WTC11 (cell line): ENCODE measurements at places on chromosomes 16 and 17.

- H3K36me3 ChIP-seq, result no peaks in the 10 kb centered on the region
- no peaks in the 10 kb centered on the region; the same call in 1 of the 2 replicates for H3K27me3 ChIP-seq
- DNase-seq, result no peak
Observed at GRCh38 chr17:44589316-44590071, 32.2 kb downstream of the FZD2 start.

DNA sequence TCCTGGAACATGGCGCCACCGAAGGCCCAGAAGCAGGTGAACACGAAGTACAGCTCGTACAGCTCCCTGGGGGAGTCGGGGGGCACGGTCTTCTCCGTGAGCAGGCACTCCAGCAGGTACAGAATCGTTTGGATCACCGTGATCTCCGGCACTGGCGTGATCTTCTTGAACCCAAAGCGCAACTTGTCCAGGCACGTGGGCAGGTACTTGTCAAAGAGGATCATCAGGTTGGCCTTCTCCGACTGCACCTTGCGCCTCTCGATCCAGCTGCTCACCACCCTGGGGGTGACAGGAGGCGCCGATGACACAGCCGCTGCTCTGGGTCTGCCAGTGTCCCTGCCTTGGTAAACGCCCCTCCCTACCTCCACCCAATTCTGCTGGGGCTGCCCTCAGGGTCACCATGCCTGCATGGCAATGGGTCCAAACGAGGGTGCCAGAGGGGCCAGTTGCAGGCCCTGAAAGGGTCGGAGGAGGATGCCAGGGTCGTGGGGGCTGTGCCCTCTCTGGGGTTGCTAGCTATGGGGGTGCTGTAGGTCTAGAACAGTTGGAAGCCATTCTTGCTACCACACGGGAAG lies 90.9 kb downstream of the DNAH17 start:
- no peaks in the 10 kb centered on the region for H3K36me3 ChIP-seq
- peaks cover 8% of the 10 kb centered on the region for H3K4me1 ChIP-seq
- H3K27me3 ChIP-seq, result peaks cover 4% of the 10 kb centered on the region; the same call in 1 of the 2 replicates
- no peak overlapping the region for H3K4me3 ChIP-seq
- no peak overlapping the region; the same call in 1 of the 2 replicates for H3K27ac ChIP-seq

- H3K27me3 ChIP-seq, result no peaks in the 10 kb centered on the region
- H3K4me1 ChIP-seq, result peaks cover 78% of the 10 kb centered on the region
- peak; percentile 99 for DNase-seq
- peaks cover 27% of the 10 kb centered on the region for H3K36me3 ChIP-seq
- peak overlapping the region; percentile 98 for H3K27ac ChIP-seq
- peak overlapping the region; percentile 58 for H3K4me3 ChIP-seq
Observed at GRCh38 chr17:43530288-43531081, 15.7 kb downstream of the ETV4 start.

DNA sequence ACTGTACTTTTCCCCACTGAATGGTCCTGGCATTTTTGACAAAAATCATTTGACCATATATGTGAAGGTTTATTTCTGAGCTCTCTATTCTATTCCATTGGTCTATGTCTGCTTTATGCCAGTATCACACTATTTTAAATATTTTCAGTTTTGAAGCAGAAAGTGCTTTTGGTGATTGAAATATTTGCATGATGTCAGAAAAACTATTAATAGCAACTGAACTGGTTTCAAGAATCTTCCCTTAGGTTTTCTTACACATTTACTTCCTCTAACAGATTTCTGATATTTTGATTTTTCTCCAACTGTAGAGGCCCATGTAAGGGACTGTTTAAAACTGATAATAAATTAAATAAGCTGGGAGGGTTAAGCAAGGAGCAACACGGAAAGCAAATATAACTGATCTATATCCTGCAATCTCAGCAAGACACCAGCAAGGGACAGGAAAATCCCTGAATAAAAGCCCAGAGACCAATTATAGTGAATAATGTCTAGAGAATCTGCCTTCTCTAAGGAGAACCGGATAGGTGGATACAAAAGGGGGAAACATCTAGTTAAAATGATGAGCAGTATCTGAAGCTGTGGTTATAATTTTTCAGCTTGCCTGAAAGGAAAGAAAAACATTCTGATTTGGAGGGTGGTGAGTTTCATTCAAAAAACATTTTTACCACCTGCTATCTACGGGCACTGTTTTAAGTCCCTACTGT lies 80.9 kb upstream of the STAC2 start:
- no peak for DNase-seq
- no peaks in the 10 kb centered on the region for H3K36me3 ChIP-seq
- H3K27me3 ChIP-seq, result no peaks in the 10 kb centered on the region

DNA sequence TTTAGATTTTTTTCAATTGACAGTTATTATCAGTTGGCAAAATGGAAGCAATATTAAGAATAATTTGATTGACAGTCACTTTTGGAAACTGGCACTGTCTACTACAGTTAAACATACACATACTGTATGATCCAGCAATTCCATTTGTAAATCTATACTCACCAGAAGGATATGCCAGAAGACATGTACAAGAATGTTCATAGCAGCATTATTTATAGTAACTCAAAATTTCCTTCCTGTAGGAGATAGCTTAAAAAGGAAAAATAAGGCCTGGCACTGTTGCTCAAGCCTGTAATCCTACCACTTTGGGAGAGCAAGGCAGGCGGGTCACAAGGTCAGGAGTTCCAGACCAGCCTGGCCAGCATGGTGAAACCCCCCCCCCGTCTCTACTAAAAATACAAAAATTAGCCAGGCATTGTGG lies 89.3 kb downstream of the VMP1 start:
- no peaks in the 10 kb centered on the region for H3K27me3 ChIP-seq
- no peaks in the 10 kb centered on the region for H3K4me1 ChIP-seq
- H3K36me3 ChIP-seq, result no peaks in the 10 kb centered on the region
- no peak overlapping the region for H3K27ac ChIP-seq
- no peak for DNase-seq

- no peaks in the 10 kb centered on the region for H3K36me3 ChIP-seq
- H3K4me3 ChIP-seq, result no peak overlapping the region
- no peak overlapping the region for H3K27ac ChIP-seq
- DNase-seq, result no peak
Observed at GRCh38 chr16:51839727-51840462, 688.8 kb upstream of the SALL1 start.

- no peak for DNase-seq
- H3K4me1 ChIP-seq, result peaks cover 47% of the 10 kb centered on the region
- H3K4me3 ChIP-seq, result no peak overlapping the region
- peaks cover 4% of the 10 kb centered on the region; the same call in 1 of the 2 replicates for H3K27me3 ChIP-seq
- H3K36me3 ChIP-seq, result peaks cover 6% of the 10 kb centered on the region
- no peak overlapping the region for H3K27ac ChIP-seq
Observed at GRCh38 chr17:40562838-40563219, 2.4 kb downstream of the CCR7 start.

- no peak overlapping the region for H3K27ac ChIP-seq
- H3K4me3 ChIP-seq, result no peak overlapping the region
- DNase-seq, result no peak
- peaks cover 23% of the 10 kb centered on the region for H3K27me3 ChIP-seq
Observed at GRCh38 chr17:44766409-44767038, 7.7 kb downstream of the ADAM11 start.

GRCh38 chr17:48014595-48015111 lies 22.9 kb downstream of the COPZ2 start:
- H3K27me3 ChIP-seq, result peaks cover 26% of the 10 kb centered on the region
- DNase-seq, result no peak
- H3K36me3 ChIP-seq, result no peaks in the 10 kb centered on the region
- no peak overlapping the region for H3K4me3 ChIP-seq

GRCh38 chr17:34902831-34903547 lies 58.3 kb downstream of the CCT6B start:
- H3K4me3 ChIP-seq, result no peak overlapping the region
- H3K27ac ChIP-seq, result no peak overlapping the region
- H3K4me1 ChIP-seq, result no peaks in the 10 kb centered on the region
- H3K27me3 ChIP-seq, result peaks cover 7% of the 10 kb centered on the region

GRCh38 chr16:88005181-88005581 lies 53.9 kb downstream of the BANP start:
- DNase-seq, result peak; percentile 63
- H3K36me3 ChIP-seq, result peaks cover 61% of the 10 kb centered on the region
- no peak overlapping the region for H3K4me3 ChIP-seq

DNA sequence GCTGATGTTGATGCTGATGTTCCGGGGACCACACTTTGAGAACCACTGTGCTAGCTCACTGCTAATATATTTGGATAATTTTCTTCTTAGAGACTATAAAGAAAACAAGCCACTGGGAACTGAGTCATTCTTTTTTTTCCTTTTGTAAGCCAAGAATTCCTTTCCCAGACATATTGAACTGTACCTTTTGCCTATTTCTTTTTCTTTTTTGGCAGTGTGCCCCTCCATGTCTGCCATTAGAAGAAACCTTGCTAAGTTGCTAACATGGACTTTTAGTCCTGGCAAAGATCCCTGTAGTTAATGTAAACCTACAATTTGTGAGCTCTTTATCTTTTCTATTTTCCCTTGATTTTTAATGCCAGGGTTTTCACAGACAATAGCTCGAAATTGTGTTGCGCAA lies 17.3 kb upstream of the ERCC4 start:
- H3K36me3 ChIP-seq, result peaks cover 12% of the 10 kb centered on the region
- H3K4me1 ChIP-seq, result no peaks in the 10 kb centered on the region
- peaks cover 6% of the 10 kb centered on the region for H3K27me3 ChIP-seq
- H3K27ac ChIP-seq, result no peak overlapping the region

DNA sequence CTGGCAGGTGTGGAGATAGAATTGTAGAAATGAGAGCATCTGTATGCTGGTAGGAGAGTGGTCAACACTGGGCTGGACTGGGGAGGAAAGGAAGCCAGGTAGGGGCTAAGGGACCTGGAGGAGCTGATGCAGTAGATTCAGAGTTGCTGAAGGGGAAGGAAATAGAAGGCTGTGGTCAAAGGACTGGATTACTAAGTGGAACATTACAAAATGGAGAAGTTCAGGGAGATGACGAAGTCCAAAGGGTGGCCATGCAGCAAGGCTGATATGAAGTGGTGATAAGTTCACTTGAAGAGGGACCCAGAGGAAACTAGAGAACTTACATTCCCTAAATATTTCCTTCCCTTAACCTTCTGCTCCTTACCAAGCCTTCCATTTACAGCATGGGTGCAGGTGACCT lies 8.6 kb upstream of the CCL2 start:
- no peak overlapping the region for H3K4me3 ChIP-seq
- peaks cover 21% of the 10 kb centered on the region for H3K4me1 ChIP-seq
- H3K27ac ChIP-seq, result no peak overlapping the region
- peaks cover 4% of the 10 kb centered on the region for H3K27me3 ChIP-seq
- no peaks in the 10 kb centered on the region for H3K36me3 ChIP-seq

GRCh38 chr17:81482673-81483072 lies 29.9 kb downstream of the ACTG1 start:
- peaks cover 7% of the 10 kb centered on the region; the same call in 1 of the 2 replicates for H3K4me1 ChIP-seq
- peaks cover 72% of the 10 kb centered on the region for H3K27me3 ChIP-seq
- H3K36me3 ChIP-seq, result no peaks in the 10 kb centered on the region

- no peaks in the 10 kb centered on the region for H3K27me3 ChIP-seq
- H3K4me1 ChIP-seq, result no peaks in the 10 kb centered on the region
- H3K36me3 ChIP-seq, result no peaks in the 10 kb centered on the region
- H3K4me3 ChIP-seq, result no peak overlapping the region
- no peak for DNase-seq
- no peak overlapping the region for H3K27ac ChIP-seq
Observed at GRCh38 chr16:80554033-80554432, 13.2 kb downstream of the DYNLRB2 start.

- H3K27me3 ChIP-seq, result no peaks in the 10 kb centered on the region
- peaks cover 42% of the 10 kb centered on the region for H3K36me3 ChIP-seq
- H3K4me1 ChIP-seq, result peaks cover 64% of the 10 kb centered on the region
Observed at GRCh38 chr16:11348737-11349598, 3.7 kb downstream of the RMI2 start.

DNA sequence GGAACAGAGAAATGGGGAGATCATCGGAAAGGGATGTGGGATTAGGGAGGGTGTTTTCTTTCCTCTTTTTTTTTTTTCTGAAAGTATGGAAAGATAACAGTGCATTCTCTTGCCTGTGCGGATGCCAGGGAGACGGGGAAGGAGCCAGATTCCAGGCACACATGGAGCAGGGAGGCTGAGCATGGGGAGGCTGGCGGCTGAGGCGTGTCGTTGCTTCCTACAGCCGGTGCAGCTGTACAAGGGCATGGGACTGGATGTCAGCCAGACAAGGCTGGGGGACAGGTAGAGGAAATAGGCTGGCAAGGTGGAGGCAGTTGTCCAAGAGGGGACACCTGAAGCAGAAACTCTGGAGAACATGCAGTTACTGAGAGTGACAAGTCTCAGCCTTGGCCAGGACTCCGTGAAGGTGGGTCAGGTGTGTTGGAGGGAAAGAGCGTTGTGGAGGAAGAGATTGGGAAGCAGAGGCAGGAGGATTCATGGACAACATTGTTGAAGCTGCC lies 16.6 kb upstream of the ADORA2B start:
- no peaks in the 10 kb centered on the region for H3K36me3 ChIP-seq
- peak; percentile 3 for DNase-seq

DNA sequence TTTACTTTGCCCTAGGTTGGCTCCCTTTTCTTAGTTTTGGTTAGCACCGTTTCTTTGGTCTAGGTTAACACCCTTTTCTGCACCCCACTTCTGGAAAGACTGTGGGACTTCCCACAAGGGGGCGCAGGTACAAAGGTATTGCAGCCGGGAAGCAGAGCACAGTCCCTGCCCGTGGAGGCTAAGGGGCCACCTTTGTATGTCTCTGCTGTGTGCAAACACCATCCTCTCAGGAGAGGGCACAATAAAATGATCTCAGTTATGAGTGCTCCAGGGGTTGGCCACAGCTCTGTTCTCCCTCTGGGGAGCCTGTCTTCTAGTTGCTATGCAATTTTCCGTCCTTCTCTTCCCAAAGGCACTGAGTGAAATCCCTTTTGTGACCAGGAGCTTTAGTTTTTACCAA lies 28.4 kb upstream of the TMC5 start:
- peaks cover 12% of the 10 kb centered on the region for H3K4me1 ChIP-seq
- H3K27ac ChIP-seq, result no peak overlapping the region
- H3K4me3 ChIP-seq, result no peak overlapping the region
- DNase-seq, result peak; percentile 86

DNA sequence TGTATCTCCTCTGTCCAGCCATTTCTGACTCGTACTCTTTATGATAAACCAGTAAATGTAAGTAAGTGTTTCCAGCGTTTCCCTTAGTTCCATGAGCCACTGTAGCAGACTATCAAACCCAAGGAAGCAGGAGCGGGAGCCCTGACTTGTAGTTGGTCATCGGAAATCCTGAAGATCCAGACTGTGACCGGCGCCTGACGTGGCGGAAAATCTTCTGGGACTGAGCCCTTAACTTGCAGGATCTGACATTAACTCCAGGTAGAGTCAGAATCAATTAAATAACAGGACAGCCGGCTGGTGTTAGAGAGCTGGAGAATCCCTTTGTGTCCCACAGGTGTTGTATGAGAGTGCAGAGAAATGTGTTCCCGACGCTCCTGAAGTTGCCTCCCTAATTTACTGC lies 4.0 kb downstream of the GLOD4 start:
- H3K4me3 ChIP-seq, result no peak overlapping the region
- no peak for DNase-seq
- H3K4me1 ChIP-seq, result peaks cover 10% of the 10 kb centered on the region
- no peaks in the 10 kb centered on the region for H3K27me3 ChIP-seq
- no peak overlapping the region for H3K27ac ChIP-seq

DNA sequence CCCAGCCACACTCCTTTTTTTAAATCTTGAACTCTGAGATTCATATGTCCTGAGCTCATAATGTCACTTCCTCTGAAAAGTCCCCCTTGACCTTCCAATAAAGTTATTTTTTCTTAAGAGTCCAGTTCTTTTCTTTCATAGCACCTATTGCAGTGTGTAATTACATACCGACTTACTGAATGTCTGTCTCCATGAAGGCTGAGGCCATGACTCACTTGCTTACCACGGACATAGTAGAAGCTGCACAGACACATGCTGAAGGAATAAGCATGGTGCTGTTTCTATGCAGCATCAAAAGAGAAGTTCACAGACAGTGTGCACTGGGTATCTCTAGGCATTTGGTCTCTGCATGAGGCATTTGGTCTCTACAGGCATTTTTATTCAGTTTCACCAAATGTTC lies 77.2 kb downstream of the C17orf67 start:
- DNase-seq, result no peak
- no peaks in the 10 kb centered on the region for H3K27me3 ChIP-seq
- H3K27ac ChIP-seq, result no peak overlapping the region
- H3K36me3 ChIP-seq, result no peaks in the 10 kb centered on the region
- no peak overlapping the region for H3K4me3 ChIP-seq
